ENCODE measurements at places on chromosomes 16 and 17.

- DNase-seq = no peak
Observed at GRCh38 chr16:53958341-53958880, 254.5 kb downstream of the FTO start.

- no peak for DNase-seq
Observed at GRCh38 chr17:6366221-6366666, 68.7 kb downstream of the AIPL1 start.

- no peak for DNase-seq
Observed at GRCh38 chr16:88768071-88768783, 16.8 kb downstream of the PIEZO1 start.

DNA sequence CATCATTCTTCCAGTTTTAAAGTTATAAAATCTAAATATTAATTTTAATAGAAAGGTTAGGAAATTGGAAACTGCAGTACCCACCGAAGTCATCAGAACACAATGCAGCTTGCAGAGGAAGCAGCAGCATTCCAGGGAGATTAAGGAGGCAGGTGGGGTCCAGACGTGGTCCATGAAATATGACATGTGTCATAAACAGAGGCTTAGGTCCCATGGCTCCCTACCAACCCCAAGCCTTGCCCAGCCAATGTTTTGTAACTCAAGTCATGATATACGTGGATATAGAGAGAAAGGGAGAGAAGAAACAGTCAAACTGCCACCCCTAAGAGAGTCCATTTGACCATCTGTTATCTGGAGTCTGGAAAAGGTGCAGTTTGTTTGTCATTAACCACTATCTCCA is 670.0 kb downstream of the TOX3 start:
- DNase-seq = no peak

- DNase-seq = peak; percentile 85
Observed at GRCh38 chr17:3913531-3914311, 2.5 kb downstream of the P2RX1 start.

- DNase-seq = peak; percentile 5
Observed at GRCh38 chr16:46573008-46573833, 48.0 kb downstream of the SHCBP1 start.
